ENCODE measurements at places on chromosomes 11 and 22.

DNA sequence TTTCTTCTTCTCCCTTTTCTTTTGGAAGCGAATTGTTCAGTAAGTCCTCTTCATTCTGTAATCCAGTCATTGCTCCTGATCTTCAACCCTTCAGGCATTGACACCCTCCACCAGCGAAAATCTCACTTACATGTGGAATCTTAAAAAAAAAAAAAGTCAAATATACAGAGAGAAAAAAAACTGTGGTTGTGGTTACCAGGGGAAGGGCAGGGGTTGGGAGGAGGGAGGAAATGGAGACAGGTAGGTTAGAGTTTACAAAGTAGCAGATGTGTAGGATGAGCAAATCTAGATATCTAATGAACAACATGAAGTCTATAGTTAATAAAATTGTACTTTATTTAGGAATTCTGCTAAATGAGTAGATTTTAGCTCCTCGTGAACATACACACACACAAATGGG is 17.7 kb upstream of the TMEM123 start:
- DNase-seq = no peak

DNA sequence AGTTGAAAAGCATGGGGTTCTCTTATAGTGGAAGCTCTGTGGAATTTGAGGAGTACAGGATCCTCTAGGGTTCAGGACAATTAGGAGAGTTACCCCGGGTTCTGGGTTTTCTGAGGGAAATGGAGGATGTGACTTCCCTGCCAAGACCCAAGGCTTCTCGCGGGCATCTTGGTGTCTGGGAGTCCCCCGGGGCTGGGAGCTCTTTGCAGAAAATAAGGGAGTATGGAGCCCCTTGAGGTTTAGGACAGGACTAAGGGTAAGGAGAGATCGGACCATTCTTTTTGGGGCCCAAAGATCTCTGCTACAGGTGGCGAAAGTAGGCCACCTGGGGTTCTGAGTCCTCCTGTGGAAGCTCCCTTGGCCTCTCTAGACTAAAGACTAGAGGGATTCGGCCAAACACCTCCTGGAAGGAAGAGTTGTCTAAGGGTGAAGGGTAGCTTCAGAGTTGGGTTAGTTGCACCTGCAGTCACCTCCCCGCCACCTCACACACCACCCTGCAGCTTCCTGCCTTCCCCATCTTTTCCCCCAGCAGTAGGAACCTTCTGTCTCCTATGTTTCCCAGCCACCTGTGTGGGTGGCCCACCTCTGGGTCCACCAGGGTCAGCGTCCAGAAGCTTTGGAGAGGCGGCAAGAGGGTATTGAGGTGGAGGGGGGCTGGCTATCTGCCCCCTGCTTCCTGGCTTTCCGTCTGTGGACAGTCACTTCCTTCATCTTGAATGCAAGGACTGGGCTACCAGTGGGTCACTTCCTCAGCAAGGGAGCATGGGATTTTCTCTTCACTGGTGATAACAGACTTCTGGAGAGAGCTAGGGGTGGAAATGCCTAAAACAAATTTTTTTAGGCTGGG is 908 bp downstream of the LIMK2 start:
- no peak for DNase-seq

- DNase-seq = no peak
These were observed 5.5 kb downstream of the RPS6KA4 start for GRCh38 chr11:64364435-64364834.

DNA sequence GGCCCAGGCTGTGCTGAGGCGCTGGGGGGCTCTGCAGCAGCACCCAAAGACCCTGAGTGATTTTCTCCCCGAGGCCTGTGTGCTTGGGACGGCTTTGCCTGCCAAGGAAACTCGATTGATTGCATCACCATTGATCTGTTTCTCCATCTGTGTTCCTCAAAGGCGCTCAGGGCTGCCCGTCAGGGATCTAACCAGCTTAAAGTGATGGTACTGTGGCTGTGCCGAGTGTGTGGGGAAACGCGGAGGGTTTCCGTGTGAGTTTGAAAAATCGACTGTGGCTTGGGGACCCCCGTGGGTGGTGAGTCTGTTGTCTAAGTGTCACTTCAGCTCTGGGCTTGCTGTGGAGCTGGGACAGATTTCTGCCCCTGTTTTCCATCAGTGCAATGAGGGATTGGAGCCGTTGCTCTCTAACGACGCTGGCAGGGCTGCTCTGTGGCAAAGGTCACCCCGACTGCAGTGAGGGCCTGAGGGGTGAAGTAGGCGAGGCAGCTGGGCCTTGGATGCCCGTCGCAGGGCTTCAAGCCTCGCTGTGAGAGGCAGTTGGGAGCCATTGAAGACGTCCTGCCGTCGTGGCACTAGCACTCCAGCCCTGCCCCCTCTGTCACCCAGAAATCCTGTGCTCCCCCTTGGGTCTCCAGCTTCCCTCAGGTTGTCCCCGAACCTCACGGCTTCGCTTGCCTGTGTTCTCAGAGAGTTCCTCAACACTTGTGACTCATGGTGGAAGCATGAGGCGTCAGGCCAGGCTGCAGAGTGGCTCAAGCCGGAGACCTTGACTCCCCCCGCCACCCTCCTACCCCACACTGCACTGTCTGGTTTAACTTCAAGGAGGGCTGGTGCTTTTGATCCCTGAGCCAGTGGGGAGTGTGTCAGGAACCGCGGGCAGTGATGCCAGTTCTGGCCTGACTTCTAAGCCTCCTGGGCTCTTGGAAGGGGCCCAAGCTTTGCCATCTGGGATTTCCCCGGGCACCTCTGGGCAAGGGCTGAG is 21.8 kb downstream of the CACNA1I start:
- no peak for DNase-seq

GRCh38 chr11:25377466-25377865 is 880.6 kb downstream of the LUZP2 start:
- no peak for DNase-seq

GRCh38 chr11:58900479-58901420 is 38.5 kb upstream of the GLYATL1 start:
- peak; percentile 88 for DNase-seq

Measured in mucosa of descending colon (tissue), 3 donors.